Stimulated activated CD8-positive, alpha-beta memory T cell treated with anti-CD3 and anti-CD28 coated beads, Interleukin-12 subunit alpha, Interleukin-12 subunit beta, amount 100 ng/mL, for 4 hours (primary cell): ENCODE measurements at places on chromosomes 3 and 15.

DNA sequence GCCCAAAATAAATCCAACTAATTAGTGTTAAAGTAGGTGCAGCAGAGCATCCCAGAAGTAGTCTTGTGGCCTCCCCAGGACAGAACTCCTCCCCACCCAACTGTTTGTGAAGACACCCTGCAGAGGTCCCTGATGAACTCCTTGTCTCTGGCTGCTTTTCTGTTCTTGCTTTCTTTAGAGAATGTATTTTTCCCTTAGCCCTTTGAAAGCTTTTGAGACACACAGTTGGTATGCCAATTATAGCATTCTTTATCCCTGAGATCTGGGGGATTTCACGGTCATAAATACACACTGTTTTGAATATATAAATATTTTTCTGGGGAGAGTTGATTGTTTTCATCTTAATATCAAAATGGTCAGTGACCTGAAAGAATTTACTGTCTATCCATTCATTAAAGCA is 9.8 kb downstream of the TFG start:
- no peak for DNase-seq

DNA sequence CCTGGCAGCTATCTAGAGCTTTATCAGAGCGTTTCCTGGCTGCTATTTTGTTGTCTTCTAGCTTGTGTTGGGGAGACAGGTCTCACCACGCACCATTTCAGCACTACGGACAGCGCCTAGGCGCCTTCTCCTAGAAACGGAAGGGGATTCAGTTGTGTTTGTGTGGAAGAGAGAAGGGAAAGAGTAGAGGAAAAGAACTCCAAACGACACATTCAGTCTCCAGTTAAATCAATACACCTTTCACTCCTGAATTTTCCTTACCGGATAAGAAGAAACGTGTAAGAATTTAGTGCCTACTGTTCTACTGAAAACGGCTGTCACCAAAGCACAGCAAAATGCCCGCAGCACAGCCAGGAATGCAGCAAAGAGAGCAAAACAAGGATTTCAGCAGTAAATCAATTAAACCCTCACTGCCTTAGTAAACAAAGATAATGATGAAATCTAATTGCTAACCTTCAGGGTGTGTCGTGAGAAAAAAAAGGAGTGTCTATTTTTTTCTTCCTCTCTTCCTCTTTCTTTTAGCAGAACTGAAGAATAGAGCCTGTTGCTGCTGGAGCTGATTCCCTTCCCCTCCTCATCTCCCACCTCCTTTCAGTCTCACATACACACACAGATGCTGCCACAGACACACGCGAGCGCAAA is 412 bp upstream of the CTXN2 start:
- no peak for DNase-seq

DNA sequence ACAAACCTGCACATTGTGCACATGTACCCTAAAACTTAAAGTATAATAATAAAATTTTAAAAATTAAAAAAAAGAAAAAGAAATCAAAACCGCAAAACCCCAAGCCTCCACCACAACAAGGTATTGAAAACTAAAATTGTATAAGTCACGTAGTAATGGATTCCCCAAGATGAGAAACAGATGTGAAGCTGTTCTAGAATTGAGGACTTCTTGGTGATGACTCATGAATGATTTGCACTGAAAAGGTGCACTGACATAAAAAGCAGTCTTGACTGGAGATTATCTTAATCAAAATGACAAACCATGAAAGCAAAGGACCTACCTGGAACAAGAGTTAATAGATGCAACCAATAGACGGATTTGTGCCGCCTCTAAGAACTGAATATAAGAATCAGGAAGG is 225.8 kb downstream of the MYRIP start:
- DNase-seq: no peak

- no peak for DNase-seq
Measured at GRCh38 chr3:138898301-138898700, 48.6 kb downstream of the FOXL2 start.

DNA sequence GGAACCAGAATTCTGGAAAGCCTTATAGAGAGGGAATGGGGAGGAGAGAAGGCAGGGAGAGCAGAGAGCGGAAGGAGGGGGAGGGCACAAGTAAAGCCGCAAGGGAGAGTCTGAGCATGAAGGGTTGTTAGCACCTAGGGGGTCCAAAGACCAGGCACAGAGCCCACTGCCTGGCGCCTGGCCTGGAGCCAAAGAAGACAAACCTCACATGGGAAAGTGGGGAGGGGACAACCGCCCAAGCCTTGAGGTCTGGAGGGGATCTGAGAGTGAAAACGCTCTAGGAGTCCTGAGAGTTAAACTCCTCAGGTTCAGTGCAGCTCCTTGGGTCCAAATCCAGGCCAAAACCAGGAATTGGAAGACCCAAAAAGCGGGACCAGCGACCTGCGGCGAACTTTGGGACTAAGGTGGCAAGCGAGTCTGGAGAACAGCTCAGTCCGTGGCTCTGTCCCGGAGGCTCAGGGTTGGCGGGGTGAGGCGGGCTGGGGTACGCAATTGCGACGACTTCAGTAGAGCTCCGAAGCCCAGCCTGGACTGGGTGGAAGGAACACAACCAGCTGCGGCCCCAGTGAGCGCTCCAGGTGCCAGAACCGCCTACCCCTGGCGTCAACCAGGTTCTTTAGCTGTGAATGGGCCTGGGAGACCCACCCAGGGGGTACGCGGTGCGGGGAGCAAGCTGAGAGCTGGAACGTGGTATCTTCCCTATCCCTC is 807 bp upstream of the INAFM2 start:
- no peak for DNase-seq
